ENCODE measurements at places on chromosomes 7 and 10.

DNA sequence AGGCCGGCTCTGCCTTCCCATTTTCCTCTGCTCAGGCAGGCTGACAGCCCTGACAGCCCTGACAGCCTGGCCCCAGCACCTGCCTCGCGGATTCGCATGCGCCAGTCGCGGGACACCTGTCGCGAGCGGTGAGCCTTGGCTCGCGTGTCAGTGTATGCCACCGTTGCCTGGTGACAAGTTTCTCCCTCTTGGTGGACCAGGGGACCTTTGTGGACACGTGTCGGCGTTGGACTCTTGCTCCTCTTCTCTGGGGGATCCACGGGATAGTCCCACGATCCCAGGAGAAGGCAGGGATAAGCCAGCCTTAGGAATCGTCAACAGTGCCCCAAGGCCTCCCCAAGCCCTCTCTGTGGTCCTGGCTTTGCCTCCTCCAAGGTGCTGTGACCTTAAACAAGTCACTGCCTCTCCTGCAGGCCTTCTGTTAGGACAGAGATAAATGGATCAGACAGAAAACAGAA is 18.1 kb upstream of the ZNF273 start:
- no peak for DNase-seq

DNA sequence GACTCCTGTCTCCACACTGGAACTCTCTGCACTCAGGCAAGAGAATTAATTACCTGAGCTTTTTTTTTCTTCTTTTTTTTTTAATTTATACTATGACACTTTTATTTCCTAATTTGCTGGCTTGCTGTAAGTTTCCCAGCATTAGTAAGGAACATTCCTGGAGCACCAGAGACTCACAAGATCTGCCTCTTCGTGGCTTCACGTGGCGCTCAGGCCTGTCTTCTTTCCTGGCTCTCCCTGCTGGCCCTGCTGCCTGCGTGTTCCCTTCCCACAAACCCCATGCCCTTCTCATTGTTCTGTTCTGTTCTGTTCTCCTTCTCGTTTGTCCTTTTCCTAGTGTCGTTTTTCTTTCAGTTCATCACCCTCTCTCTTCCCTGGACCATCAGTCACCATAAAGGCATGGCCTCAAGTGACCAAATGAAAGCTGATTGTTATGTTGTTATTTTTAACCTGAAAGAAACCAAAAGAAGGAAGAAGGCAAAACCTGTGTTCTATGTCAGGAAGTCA is 591.6 kb upstream of the PFKP start:
- DNase-seq = no peak

DNA sequence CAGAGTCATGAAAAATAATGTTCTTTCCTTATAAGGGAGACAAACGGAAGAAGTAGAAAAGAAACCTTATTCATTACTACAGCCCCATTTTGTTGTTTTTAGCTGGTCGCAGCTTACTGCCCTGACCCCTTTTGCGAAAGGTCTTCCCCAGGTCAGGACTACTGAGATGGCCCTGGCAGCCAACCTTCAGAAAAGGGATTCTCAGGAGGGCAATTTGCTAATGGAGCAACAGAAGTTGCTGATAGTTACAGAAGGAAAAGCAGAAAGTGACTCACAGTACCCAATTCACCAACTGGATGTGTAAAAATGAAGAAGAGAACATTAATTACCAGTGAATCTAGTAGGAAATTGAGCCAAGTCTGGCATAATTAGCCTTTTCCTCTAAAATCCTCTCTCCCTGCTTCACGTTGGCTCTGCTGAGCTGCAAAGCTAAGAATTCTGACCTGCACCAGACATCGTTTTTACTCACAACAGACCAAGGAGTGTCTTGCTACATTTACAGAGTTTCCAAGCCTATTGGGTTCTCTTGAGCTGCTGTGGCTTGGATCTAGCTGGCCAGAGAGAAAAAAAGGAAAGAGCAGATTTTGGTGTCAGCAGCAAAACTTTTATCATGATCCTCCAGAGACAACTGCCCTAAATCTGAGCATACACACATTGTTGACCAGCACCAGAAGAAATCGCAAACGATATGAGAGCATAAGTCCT is 499.9 kb upstream of the FZD8 start:
- no peak for DNase-seq

DNA sequence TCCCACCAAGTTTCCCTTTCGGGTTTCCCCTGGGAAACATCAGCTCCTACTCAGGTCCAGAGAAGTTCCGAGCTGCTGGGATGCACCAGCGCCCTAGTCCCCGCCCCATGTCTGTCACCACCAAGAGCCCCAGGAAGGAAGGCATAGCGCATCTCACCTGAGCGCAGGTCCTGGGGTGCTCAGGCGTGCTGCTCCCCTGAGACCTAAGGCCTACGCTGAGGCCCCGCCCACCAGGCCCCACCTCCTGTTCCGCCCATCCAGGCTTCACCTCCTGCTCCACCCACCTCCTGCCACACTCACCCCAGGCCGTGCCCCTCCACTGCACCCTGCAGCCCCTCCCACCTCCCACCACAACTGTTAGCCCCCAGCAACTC is 1.2 kb upstream of the TFR2 start:
- DNase-seq = no peak

DNA sequence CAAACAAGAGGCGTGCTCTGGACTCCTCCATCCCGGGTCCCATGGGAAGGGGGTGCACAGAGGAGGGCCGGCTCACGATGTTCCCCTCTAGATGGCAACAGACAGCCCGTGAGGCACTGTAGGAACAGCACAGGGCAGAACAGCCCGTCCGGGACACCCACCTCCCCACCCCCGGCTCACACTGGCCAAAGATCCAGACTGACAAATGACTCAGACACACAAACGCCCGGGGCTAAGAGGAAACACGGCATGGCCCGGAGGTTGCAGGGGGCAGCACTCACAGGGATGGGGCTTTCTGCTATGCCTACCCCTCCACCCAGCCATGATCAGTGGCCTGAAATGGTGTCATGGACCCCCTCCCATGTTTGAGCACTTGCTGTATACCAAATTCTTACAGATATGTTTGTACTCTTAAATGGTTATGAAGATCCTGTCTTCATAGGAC is 4.9 kb upstream of the ELN start:
- peak; percentile 71 for DNase-seq

GRCh38 chr10:73232887-73233286 is 14.2 kb downstream of the DNAJC9 start:
- DNase-seq = no peak

DNA sequence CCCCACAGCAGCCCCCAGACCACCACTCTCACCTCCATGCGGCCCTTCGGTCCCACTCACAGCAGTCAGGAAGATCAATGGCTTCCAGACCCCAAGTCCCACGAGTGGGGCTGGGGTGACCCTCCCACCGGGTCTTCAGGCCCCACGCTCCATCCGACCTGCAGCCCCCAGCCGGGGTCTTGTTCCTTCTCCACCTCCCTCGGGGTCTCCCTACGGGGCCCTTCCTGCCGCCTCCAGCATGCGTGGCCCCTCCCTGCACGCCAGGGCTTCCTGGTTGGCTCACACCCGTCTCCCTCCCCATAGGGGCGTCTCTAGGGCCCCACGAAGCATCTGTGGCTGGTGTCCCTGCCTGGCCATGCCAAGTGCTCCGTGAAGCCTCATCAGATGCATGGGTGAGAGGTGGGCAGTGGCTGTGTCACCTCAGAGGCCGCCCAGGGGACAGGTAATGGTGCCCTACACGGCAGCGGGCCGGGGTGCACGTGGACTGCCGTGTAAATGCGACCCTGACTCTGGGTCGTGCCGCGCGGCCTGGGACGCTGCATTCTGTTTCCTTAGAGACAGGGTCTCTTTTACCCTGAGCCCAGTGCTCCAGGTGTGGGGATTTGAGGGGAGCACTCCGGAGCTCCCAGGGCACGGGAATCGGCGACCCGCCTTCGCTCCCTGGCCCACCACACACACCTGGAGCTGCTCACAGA is 19.9 kb downstream of the ADAP1 start:
- DNase-seq = no peak

- DNase-seq = no peak
These were observed 120.2 kb upstream of the STARD3NL start for GRCh38 chr7:38057829-38058228.

- no peak for DNase-seq
These were observed 70.5 kb upstream of the COL13A1 start for GRCh38 chr10:69731184-69731583.

DNA sequence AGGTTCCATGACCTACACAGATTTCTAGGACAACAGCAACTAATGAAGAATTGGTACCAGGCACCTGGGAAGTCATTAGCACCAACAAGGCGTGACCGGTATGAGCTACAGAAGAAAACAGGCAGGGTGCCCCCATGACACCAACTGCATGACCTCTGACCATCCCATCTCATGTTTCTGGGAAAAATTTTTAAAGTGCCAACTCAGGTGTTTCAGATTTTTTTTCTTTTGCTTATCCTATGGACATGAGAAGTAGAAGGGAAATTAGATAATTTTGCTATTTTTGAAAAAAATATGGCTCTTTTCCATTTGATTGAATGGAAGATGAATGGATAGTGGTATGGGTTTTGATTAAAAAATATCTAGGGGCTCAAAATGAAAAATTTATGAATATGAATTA is 154.8 kb downstream of the NRCAM start:
- DNase-seq = no peak

- peak; percentile 55 for DNase-seq
These were observed 747 bp downstream of the GDI2 start for GRCh38 chr10:5812283-5813090.

- DNase-seq = no peak
These were observed 7.7 kb upstream of the GUSB start for GRCh38 chr7:65989694-65990080.

Measured in suppressor macrophage treated with lipopolysaccharide for 1 hour (primary cell).